NAMALWA (cell line): ENCODE measurements at places on chromosomes 5 and 9.

DNA sequence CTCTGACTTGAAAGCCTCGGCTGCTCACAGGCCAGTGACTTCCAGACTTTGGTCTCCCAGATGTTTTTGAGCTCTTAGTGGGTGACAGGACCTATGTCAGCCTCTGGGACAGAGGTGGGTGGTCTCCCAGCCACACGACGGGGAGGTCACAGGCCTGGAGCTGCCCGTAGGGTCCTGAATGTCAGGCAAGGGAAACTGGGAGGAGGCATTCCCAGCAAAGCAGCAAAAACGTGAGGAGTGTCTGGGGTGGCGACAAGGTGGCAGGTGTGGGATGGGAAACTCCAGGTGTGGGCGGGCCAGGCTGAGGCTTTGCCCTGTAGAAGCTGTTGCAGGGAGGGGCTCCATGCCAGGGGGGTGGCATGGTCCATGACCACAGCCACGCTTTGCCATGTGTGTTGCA lies 110.5 kb downstream of the CACNA1B start:
- DNase-seq, result no peak

- DNase-seq, result no peak
Observed at GRCh38 chr9:120175031-120175430, 404.9 kb downstream of the CDK5RAP2 start.

DNA sequence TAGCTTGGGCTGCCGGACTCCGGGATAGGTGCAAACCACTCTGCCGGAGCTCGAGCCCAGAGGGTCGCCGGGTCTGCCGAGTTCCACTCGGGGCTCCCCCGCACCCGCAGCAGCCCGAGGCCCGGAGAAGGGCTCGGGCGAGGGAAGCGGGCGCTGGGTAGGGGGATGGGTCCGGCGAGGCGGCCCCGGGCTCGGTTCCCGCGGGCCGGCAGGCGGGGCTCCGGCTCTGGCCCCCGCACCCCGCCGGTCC lies 507 bp downstream of the RICTOR start:
- DNase-seq, result no peak

DNA sequence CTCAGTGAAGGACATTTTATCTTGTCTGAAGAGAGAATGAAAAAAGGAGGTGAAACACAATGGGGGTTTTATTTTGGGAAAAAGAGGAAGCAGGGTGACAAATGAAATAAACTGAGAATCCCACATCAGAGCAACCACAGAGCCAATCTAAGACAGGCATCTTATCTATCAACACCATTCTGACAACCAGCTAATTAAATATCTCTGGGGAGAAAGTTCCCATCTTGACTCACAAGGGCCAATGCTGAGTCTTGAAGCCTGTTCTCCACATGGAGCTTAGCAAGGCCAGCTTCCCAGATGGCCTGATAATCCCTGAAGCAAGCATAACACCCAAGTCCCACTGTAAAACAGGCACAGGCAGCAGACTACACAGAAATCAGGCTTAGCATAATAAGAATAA lies 30.4 kb downstream of the DPYSL3 start:
- DNase-seq, result no peak

DNA sequence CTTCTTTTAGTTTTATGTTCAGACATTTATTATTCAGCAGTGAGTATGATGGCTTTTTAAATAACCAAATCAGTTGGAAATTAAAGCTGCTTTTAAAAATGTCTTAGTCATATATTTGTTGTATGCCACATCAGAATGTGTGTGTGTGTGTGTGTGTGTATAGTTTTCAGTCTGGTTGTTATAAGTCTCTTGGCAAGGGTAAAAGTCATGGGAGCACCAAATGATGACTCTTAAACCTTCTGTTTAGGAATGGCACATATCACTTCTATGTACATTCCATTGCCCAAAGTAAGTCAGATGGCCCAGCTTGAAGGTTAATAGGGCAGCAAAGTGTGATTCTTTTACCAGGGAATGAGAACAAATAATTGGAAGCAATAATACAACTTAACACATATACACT lies 135.9 kb downstream of the RNF180 start:
- DNase-seq, result no peak

DNA sequence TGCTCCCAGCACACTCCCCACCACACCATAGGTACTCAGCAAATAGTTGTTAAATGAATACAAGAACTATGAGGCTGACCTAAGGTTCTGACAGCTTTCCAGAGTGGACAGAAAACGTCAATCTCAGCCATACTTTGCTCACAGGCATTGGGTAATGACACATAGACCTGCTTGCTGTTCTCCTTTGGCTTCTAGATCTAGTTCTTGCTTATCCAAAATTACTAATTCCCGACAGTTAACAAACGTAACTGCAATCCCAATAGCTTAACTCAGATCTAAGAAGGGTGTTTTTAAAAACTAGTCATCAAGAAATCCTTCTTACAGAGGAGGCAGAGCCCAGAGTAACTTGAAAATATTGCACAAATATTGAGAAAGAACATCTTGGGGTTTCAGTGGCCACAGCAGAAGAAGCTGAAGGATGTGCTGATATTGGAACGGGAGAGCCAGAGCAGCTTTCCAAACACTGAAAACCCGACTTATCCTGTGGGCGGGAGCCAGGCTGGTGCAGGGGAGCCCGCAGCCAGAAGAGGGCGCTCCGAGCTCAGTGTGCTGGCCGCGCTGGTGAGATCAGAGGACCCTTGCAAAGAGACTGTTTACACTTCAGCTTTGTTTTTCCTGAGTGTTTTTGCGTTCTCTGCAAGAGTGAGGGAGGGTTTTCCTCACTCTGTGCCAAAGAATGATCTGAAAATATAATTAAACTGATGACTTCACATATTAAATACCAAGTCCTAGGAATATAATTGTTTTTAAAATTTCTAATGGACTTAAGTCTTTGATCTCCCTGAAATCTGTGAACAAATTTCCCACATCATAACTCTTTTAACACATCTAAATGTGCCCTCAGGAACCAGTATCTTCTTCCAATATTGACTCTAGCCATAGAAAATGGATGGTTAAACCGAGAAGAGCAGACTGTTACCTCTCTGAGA lies 30.3 kb downstream of the FGF1 start:
- peak; percentile 70 for DNase-seq

- DNase-seq, result no peak
Observed at GRCh38 chr9:108869092-108869725, 7.1 kb downstream of the ACTL7A start.

GRCh38 chr5:107056278-107056677 lies 614.5 kb downstream of the EFNA5 start:
- no peak for DNase-seq

DNA sequence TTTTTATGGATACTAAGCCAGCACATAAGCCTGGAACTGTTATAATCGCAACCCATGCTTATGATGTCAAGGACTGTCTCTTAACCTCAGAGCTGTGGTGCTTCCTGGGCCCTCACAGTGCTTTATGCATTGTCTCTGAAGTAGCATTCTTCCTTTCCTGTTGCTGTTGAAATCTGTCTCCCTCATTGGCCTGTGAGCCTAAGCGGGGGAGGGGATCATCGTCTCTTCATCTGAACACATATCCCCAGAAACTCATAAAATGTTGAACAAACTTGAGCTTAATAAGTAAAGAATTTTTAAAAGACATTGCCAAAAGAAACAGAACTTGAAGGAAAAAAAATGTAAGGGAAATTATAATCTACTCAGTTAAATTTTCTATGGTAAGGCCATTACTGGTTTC lies 80.3 kb downstream of the SGCD start:
- DNase-seq, result no peak

DNA sequence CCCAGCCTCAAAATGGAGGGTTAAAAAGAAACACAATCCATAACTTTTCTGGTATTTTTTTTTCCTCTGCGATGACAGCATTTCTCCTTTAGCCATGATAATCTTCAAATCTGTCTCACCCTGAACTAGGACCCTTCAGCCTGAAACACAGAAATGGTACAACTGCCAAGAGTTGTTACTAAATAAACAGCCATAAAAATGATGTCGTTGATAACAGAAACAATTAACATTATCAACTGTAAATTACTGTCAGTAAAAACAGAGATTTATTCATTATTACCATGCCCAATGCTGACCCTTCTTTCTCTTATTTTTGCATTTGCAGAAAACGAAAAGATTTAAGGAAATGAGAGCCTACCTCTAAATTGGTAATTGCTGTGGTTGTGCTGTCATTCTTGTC lies 19.4 kb upstream of the MIER3 start:
- DNase-seq, result no peak

DNA sequence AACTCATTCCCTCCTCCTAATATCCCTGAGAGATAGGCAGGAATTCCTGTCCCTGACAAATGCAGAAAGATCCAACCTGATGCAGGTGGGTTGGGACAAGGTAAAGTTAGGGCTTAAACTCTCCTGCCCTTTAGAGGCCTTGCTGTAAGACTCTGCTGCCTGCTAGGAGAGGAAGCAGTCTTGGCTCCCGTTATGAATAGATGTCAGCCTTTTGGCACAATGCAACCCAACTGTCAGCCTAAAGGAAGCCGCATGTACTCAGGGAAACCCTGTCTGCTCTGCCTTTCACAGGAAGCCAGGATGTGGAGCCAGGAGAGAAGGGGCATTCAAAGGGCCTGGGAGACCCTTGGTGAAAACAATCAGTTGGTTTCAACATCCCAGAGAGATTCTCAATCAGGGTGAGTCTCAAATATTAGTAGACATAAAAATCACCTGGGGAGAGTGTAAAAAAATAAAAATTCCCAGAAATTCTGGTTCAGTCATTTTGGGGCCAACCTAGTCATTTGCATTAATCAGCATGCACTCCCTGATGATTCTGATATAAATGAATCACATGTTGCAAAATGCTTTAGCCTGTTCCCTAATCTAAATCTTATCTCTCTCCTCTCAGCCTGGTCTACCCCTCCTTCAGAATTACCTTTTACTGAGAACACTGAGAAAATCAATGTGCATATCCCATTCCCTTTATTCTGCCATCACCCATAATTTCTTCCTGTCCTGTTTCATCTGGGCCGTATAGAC lies 136.2 kb upstream of the TRIM32 start:
- DNase-seq, result no peak

DNA sequence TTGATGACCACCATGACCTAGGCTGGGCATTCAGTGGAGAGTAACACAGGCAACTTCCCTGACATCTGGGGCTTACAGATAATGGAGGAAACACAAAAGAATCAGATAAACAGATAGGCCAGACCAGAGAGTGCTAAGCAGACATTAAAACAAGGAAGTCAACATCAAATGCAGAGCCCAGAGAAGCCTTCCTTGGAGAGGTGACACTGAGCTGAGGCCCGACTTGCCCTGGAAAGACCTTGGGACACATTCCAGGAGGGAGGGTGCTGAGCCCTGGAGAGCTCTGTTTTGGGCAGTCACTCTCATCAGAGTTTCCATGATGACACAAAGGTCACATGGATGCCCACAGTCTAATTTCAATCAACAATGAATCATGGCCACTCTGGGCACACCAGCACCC lies 31.9 kb upstream of the C5orf58 start:
- no peak for DNase-seq

- DNase-seq, result no peak
Observed at GRCh38 chr9:33426843-33427293, 20.5 kb downstream of the AQP3 start.

DNA sequence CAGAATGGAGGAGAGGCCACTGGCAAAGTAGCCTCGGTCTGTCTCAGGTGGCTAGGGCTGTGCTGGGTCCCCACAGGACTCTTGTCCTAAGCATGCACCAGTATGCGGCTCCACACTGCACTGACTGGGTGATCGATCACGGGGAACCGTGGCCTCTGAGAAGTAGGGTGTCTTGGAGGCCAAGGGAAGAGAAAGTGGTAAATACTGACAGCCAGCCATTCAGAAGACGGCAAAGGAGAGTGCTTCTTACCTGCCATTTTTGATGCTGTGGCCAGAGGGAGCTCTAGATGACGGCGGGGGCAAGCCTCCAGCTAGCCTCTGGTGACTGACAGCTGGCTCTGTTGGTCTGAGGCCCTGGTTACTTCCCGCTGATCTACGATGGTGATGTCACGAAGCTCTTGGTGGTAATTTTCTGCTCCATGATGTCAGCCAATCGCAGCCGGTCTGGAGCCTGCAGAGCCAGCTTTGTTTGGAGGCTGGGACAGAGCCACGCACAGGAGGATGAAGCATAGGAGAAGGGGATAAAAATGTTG lies 40.4 kb upstream of the GADD45G start:
- DNase-seq, result peak; percentile 81

- DNase-seq, result no peak
Observed at GRCh38 chr5:72509401-72509800, 2.2 kb upstream of the ZNF366 start.

DNA sequence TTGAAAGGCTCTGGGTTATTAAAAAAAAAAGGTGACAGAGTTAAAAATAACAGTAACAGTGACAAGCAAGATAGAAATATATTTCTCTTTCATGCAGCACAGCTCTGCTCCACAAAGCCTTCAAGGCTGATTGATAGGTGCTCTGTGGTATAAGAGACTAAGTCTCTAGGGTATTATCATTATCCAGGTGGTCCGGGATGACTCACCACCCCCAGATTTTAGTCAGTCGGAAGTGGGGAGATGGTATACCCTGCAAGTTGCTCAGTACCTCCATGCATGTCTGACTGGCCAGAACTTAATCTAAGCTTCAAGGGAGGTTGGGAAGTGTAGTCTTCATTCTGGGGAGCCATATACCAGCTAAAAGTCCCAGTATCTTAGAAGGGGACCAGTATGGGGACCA lies 76.1 kb downstream of the SLC1A3 start:
- DNase-seq, result no peak
